ENCODE measurements at places on chromosomes 2 and 18.

DNA sequence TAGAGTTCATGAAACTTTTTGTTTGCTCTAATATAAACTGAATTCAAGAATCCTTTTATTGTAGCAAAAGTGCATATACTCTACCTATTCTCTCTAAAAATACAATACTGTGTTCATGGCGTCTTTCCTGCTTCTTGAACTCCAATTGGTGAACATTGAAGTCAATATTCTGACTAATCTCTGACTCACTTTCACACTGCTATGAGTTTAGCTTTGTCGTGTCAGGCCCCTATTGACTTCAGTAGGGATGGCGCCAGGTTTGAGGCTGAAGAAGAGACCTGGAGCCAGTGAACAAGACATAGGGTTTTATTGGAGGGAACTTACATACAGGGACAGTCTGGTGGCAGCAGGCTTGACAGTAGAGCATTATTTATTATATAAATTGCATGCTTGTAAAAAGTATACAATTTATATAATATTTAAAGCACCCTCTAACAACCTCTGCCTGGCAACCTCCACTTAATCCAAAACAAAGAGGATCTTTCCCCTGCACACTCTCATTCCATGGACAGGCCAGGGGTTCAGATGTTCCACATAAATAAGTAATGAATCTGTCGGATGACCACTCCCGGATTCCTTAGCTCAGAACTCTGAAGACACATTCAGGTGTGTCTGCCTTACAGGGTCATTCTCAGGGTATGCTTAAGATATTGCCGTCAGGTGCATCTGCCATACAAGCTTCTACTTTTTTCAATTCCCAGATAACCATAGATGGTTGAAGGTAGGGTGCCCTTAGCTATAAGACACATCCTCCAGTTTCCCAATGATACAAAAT lies 141.0 kb downstream of the CERS6 start:
- DNase-seq = no peak

GRCh38 chr2:198401644-198402043 lies 597.3 kb downstream of the PLCL1 start:
- no peak for DNase-seq

DNA sequence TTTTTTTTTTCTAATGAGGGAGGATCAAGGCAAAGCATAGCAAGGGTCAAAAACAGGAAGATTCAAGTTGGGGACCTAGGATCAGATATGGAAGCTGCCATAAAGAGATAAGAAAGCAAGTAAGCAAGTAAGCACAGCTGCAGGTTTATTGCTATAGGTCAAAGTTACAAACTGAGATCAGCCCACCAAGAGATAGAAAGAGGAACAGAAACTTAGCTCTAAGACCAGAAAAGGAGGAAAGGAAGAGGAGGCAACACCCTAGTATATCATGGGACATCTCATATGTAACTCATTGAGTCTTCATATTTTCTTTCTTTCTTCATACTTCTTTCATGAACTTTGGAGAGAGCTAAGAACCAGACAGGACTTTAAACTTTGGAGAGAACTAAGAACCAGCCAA lies 295.9 kb upstream of the CRIM1 start:
- DNase-seq = no peak

DNA sequence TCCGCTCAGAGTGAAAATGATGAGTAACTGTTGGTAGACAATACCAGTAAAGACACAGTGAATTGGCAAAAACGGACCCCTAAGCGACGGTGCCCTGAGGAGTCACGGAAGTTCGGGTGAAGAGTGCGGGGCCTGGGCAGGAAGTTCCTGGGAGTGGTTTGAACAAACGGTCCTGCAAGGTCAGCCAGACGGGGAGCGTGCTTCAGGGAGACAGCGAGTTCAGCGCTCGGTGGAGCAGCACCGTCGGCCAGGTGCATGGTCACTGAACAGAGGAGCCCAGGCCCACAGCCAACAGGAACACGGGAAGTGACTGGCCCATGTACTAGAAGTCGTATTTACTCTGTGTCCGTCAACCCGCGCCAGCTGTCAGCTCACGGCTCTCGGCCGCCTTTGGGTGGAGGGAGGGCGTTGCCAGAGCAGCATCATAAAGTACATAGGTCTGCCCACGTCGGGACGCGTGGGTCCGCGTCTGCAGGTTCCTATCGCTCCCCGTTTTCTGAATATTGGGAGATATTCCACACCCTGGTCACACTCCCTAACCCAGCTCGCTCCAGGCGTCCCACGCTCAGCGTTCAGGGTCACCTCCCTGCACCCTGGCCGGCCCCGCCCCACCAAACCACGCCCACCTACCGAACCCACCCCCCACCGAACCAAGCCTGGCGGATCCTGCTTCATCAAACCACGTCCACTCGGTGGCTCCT lies 75.6 kb upstream of the UXS1 start:
- peak; percentile 11 for DNase-seq

DNA sequence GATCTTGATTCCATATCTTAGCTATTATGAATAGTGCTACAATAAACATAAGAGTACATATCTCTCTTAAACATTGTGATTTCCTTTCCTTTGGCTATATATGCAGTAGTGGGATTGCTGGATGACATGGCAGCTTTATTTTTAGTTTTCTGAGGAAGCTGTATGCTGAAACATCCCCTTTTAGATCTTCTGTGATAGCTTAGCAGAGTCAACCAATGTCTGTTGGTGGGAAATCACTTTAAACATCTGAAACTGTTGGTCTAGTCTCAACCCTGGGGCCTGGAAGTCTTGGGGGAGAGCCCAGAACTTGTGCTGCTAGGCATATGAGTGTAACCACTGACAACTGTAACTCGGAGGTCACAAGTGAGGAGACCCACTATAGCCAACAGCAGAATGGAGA lies 378.6 kb upstream of the SLC14A2 start:
- DNase-seq = no peak

DNA sequence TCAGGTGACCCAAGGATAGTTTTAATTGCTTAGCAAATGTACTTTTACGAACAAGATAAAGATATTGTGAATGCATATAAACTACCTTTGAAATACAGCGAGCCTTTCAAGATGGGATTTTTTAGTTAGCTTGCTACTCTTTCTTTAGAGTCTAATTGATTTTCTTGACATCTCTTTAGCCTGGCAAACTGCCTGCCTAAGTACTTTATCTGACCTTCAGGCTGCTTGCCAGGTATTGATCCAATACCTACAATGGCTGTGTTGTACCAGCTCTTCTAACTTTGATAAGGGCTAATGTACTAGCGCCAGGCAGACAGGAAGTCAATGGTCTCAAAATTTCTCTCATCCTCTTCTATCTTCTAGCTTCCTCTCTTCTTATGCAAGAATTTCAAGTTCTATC lies 414.4 kb upstream of the ACVR2A start:
- DNase-seq = no peak

GRCh38 chr18:25737710-25738311 lies 352.6 kb downstream of the SS18 start:
- DNase-seq = no peak

DNA sequence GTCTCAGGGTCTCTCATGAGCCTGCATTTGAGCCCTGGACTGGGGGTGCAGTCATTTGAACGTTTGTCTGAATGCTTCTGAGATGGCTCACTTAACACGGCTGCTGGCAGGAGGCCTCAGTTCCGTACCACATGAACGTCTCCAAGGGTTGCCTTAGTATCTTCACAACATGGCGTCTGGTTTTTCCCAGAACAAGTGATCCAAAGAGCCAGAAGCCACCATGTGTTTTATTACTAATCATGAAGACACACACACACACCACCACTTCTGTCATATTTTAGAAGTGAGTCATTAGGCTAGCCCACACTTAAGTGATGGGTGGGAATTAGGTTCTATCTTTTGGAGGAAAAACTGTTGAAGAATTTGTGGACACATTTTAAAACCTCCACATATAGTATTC lies 15.0 kb upstream of the MYO1B start:
- DNase-seq = no peak

DNA sequence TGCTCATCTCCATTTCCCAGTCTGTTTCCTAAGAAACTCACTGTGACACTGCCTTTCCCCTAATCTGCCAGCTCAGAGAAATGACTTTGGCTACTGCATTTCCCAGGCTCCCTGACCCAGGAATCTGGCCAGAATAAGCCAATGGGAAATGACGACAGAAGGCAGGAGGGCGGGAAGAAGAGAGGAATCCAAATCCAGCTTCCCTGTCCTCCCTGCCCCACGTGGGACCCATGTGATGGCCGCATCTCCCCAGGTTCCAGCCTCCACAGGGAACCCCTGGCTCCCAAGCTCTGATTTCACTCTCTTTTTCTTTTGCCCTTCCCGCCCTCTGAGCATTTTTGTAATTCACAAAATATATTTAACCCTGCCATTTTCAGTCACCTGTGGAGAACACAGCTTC lies 37.8 kb upstream of the RAB12 start:
- DNase-seq = no peak

DNA sequence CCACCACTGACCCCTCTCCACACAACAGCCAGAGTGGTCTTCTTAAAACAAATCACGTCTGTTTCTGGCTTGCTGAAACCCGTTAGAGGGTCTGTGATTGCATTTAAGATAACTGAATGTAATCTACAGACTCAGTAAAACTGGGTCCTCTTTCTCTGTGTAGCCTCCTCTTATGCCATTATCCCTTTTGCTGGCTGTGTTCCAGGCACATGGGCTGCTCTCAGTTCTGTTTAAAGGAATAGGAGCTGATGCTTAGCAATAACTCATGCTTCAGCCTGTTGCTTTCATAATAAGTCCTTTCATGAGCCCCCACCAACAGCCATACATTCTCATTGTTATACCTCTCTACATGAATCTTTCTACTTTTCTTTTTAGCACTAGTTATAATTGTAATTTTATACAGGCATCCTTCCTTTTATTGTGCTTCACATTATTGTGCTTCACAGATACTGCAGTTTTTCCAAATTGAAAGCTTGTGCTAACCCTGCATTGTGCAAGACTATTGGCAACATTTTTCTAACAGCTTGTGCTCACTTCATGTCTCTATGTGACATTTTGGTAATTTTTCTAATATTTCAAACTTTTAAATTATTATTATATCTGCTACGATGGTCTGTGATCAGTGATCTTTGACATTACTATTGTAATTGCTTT lies 782.6 kb downstream of the MBD2 start:
- DNase-seq = no peak

GRCh38 chr2:163171786-163172530 lies 333.4 kb upstream of the KCNH7 start:
- no peak for DNase-seq

DNA sequence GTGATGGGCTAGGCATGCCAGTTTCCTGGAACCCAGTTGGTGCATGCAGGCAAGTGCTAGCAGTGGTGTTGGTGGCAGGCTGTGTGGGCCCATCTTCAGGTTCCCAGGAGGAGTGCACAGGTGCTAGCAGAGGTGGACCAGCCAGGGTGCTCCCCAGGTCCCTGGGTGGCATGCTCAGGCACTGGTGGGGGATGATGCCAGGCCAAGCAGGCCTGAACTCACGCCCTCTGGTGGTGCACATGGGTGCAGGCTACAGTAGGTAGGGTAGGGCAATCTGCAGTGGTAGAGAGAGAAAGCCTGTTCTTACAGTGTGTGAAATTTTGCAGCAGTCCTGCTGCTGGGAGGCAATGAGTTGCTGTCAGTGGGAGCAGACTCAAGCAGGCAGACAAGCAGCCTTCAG lies 1651.8 kb downstream of the DPP10 start:
- DNase-seq = no peak

GRCh38 chr18:37554399-37554787 lies 11.2 kb downstream of the CELF4 start:
- no peak for DNase-seq

GRCh38 chr2:75564026-75564688 lies 3.4 kb upstream of the EVA1A start:
- no peak for DNase-seq

DNA sequence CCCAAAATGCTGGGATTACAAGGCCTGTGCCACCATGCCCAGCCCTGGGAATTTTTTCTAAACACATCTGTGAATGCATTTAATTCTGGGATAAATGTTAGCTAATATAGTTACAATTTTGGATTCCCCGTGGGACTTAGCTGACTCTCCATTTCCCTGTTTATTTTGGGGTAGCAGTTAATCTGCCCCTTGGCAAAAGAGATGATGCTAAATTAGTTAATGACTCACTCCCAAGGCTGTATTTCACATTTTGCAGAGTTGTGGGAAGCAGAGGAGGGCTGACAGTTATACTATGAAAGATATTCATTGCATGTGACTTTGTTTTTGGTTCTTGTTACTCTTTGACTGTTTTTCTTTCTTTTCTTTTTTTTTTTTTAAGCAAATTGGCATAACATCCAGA lies 3.2 kb downstream of the MTHFD2 start:
- no peak for DNase-seq

DNA sequence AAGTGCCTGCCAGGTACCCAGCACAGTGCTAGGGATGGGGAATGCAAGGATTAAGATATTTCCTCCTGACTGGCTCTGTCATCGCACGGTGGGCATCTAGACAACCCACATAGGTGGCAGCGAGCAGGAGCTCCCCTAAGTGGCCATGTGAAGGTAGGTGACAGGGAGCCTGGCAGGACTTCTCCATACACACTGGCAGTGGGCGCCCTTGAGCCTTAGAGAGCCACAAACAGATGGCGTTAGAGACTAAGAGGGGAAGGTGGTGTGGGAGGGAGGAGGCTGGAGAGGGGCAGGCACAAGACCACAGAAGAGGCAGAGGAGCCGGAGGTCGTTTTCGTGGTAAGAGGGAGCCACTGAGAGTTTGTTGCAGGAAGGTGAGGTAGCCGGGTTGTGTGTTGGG lies 15.2 kb downstream of the PRELID3A start:
- no peak for DNase-seq

DNA sequence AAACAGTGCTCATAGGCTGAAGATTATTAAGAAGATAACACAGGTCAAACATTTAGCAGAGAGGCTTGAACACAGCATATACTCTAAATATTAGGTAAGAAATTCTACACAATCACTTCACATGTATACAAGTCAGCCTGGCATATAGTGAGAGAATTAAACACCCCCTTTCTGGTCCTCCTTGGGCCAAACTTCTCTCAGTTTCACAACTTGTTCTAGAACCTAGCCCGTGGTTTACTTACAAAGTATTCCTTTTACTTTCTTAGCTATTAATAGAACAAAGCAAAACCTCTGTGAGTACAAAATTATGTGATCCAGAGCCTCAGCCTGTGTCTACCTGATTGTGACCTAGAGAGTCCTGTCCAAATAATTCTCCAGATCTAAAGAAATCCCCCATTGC lies 562.8 kb downstream of the TNS1 start:
- no peak for DNase-seq

DNA sequence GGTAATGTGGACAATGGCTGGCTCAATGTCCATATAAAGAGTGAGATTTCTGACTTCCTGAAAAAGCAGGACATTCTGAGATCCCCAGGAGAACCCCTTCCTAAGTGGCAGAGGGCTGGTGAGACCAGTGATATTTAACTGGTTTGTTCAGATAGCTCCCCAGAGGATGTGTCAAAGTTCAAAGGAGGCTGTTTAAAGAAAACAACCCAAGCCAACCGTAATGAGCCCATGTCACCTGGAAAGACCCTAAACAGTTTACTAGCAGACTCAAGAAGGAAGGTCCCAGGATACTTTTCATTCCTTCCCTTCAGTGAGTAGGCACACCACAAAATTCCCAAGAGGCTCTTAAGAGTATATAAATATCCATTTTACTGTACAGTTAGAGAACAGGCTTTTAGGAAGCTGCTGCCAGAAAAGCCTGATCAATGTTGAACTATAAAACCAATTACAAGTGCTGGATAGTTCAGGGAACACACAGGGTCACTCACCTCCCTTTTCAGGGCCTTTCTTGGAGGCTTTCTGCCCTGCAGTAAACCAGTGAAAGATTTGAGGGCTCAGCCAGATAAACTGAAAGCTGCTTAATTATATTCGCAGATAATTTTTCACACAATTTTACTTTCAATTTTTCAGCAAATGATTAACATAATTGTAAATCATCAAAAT lies 293.5 kb downstream of the ASXL3 start:
- no peak for DNase-seq

GRCh38 chr2:131041402-131042147 lies 51.7 kb downstream of the FAM168B start:
- no peak for DNase-seq

Data from activated T-cell treated with anti-CD3 and anti-CD28 coated beads for 24 hours (primary cell).